ENCODE measurements at places on chromosomes 6 and 20.
A peak's percentile ranks its signal among the peaks of the same experiment; 100 is the strongest.

DNA sequence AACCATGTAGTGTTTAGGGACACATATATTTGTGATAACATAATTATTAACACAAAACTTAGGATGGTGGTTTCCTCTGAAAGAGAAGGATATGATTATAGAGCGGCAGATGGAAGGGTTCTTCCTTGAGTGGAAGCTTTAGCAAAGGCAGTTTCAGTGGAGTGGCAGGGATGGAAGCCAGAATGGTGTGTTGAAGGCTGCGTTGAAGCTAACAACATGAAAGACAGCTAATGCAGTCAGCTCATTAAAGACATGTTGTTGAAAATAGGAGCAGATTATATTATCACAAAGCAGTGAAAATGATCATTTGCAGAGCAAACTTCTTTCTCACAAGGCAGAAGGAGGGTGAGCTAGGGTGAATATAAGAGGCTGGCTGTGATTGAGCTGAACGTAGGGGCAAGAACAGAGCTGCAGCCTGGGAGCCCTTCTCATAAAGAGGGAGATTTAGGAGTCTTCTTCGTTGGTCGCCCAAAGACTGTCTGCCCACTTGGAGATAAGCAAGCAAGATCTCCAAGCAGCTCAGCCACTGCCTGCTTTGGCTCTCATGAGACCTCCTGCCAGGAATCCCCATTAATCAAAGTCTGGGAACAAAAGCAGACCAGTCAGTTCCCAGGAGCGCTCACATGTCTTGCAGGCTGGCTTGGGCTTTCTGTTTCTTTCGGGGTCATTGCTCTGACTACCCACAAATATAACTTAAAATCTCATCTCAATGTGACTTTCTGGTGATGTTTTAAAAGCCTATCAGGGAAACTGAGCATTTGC is 2.6 kb upstream of the ANKRD6 start:
- DNase-seq = no peak

DNA sequence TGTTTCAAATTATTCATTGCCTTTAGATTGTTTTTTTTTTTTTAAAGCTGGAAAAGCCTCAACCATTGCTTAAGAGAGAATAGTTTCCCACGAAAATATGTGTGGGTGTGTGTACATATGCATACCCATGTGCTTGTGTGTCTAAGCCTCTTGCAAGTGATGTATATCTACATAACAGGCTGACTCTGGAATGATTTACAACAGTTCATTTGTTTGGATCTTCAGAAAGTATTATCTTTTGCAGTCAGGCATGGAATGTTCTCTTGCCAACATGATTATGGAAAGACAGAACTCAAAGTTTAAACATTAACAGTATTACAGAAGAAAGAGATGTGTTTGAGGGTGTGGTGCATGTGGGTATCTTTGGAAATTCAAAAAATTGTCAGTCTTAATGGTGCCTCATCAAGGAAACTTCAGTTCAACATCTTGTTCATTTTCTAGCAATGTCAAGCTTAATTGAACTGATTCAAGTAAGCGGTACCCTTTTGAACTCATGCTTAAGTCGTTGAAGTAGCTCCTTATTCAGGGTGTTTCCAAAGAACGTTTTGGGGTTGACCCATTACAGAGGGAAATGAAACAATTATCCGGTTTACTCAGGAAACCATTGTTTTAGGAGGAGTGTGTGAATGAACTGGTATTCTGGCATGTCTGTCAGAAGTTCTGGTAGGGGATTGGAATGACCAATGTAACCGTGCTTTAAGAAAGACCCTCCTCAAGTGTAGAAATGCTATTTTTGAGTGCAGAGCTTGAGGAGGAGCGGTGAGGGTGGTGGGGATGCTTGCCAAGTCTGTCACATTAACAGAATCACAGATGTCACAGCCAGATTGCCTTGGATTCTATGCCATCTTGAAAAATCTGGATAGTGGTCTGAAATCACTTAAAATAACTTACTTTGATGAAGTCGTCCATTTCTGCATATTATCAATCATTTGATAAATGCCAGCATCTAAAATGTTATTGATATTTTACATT is 60.3 kb downstream of the ADGRG6 start:
- no peak for DNase-seq

DNA sequence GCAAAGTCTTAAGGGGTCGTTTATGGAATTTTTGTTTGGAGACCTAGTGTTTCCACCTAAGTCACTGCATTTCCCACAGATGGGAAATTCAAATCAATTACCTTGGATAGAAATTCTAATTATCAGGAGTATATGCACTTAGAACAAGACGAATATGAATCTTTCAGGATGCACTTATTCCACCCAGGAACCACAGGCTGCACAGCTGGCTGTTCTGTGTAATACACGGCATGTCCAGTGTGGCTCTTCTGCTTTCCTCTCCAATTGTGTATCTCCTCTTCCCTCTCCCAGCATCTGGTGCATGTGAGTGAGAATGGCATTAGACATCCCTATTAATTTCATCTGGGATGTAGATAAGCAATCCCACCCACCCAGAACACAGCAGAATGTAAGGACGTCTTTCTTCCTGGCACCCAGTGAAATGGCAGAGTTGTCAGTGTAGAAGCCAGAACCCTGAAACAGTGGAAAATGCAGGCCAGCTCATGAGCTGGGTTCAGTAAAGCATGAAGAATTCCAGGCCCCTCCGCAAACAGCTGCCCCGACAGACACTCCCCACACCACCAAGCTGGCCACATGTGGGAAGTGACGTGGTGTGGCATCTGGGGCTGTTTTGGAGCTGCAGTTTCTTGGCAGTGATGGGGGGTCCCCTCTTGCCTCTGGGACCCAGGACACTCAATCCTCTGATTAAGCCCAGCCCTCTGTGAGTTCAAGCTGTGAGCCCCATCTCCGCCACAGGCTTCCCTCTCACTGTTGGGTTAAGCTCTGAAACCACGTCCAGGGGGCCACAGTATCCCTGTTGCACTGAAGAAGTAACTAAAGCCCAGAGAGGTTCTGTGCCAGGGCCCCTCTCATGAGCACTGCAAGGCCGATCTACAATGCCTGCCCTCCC is 180.1 kb upstream of the CST7 start:
- peak; percentile 52 for DNase-seq

DNA sequence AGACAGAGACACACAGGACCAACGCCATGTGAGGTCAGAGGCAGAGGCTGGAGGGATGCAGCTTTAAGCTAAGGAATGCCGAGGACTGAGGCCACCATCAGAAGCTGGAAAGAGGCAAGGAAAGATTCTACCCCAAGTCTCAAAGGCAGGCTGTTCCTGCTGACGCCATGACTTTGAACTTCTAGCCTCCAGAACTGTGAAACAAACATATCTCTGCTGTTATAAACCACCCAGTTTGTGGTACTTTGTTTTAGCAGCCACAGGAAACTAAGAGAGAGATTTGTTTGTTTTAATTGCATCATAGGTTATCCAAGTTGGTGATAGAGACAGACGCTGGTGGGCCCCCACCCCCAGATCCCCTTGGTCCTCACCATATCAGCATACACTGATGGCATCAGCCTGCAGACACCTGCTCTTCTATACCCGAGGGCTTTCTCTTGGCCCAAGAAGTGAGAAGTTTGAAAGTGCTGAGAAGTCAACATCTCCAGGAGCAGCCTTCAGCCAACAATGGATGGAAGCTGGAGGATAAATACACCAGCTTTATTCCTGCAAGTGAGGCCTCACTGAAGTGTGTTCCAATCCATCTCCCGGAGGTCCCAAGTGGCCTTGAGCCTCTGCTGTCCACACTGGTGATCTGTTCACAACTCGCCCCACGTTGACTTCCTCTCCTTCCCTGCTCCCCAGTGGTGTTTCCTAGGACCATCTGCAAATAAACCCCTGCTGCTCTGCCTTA is 154.7 kb downstream of the BTBD3 start:
- no peak for DNase-seq

GRCh38 chr20:6654513-6655252 is 112.8 kb upstream of the BMP2 start:
- DNase-seq = no peak

DNA sequence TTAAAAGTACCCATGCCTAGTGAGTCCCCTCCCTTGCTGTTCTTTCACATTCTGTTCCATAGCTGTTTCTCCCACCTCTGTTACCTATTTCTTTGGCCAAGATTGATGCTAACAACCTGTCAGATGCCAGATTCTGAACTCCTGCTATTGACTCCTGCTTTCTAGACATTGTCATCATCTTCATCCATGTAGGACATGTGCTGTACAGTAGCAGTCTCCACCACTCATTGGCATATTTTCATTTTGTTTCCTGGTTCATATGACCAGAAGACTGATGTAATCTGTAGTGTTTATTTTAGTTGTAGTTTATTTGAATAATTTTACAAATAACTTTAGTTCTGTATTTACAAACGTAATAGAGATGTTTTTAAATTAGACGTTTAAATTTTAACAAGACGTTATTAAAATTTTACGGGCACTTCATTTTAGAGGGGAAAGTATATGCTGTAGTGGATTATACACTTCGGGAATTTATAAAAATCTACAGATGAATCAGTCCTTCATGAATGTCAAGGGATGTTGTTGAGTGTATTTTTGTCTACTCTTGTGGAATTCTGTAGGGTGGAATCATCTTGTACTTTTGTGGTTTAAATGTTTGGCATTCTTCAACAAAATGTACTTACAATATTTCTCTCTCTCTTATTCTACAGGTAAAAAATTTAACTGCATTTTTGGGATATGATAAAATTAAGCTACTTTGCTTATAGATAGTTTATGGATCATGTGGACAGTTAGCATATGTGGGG is 34.1 kb downstream of the TRMT11 start:
- no peak for DNase-seq

- DNase-seq = peak; percentile 41
These were observed 120.7 kb upstream of the NT5E start for GRCh38 chr6:85329196-85329595.

GRCh38 chr6:91904586-91905164 is 1317.8 kb upstream of the MAP3K7 start:
- no peak for DNase-seq

DNA sequence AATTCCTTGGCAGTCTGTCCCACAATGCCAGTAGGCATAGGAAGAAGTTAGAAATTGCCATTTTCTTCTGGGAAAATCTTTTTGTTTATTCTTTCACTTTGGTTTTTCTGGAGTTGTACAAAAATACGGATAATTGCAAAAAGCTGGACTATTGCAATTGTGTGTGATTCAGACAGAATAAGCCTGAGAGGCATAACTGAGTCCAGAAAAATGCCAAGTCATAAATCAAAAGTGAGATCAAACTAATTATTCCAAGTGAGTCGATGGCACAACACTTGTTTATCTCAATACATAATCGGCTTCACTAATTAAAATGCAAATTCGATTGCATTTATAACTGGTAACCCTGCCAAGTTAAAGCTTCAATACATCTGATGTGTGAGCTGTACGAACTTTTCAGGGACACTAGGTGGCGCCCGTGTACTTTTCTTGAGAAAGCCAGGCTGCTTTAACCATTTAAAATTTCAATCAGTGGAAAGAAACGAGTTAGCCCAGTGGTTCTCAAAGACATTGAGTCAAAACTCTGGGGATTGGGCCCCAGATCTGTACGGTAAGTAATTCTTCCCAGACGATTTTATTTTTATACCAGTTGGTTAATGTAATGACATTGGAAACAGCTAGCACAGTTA is 102.6 kb downstream of the LAMP5 start:
- DNase-seq = peak; percentile 49

GRCh38 chr6:168469521-168469920 is 28.5 kb downstream of the SMOC2 start:
- DNase-seq = peak; percentile 52

- DNase-seq = peak; percentile 92
These were observed 409 bp upstream of the ATXN1 start for GRCh38 chr6:16761471-16762267.

DNA sequence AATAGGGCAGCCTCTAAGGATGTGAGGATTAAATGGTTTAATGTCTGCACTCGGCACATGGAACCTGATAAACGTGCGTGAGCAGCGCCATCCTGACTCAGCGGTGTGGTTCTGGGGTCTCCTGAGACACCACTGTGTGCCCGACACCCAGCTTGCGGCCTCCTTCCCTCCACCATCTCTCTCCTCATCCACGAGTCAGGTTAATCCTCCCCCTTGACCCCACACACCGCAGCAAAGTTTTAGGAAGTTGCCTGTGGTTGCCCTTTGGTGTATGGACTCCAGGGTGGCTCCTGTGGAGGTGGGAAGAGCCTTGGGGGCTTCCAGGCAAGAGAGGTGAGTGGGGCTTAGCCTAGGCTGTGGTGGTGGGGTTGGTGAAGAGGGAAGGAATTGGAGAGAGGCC is 68.2 kb downstream of the PHACTR3 start:
- no peak for DNase-seq

- DNase-seq = no peak
These were observed 268.8 kb upstream of the PRDM1 start for GRCh38 chr6:105817370-105817769.

GRCh38 chr6:33252759-33253158 is 18.9 kb downstream of the VPS52 start:
- no peak for DNase-seq

- DNase-seq = no peak
These were observed 145.1 kb upstream of the ZNF184 start for GRCh38 chr6:27617700-27618689.

DNA sequence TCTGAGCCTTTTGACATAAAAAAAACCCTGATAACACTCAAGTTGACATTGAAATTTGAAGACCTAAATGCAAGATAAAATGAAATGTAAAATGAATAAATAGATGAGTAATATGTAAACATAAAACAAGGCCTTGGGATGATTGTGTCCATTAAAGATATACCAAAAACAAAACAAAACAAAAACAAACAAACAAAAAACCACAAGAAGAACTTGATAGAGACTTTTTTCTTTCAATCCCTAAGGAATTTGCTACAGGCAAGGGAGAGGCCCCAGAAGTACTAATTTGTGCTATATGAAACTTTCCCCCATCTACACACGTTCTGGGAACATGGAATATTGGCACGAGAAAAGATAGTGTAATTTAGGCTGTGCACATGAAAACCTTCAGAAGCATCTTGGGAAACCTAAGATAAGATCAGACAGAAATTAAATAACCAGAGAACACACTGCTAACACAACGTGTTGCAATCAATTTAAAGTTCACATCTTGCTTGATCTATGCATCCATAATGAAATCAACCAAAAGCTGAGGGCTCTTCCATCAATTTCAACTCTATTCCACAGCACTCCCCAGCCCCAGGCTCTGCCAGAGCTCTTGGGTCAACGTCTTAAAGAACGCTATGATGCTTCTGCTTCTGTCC is 201.1 kb upstream of the RREB1 start:
- DNase-seq = no peak

DNA sequence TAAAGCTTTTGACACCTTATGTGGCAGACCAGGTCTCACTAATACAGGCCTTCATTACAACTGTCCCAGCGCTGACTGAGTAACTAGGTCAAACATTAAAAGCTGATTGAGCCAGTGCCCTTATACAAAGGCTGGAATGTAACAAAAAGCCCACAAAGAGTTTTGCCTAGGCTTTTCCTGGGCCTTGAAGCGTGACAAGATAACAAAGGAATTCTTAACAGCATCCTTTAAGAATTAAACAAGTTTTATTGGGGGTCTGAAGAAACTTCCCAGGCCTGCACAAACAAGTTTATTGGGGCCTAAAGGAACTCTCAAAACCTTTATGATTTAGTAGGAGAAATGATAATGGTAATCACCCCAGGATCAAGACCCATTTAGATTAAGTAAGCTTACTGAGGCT is 267.6 kb upstream of the FAM83B start:
- no peak for DNase-seq

GRCh38 chr6:136751991-136752390 is 40.3 kb downstream of the MAP3K5 start:
- no peak for DNase-seq
